ENCODE measurements at places on chromosomes 16 and 17.

GRCh38 chr17:82232322-82232820, 3.5 kb downstream of the SLC16A3 start:
- no peak for DNase-seq

DNA sequence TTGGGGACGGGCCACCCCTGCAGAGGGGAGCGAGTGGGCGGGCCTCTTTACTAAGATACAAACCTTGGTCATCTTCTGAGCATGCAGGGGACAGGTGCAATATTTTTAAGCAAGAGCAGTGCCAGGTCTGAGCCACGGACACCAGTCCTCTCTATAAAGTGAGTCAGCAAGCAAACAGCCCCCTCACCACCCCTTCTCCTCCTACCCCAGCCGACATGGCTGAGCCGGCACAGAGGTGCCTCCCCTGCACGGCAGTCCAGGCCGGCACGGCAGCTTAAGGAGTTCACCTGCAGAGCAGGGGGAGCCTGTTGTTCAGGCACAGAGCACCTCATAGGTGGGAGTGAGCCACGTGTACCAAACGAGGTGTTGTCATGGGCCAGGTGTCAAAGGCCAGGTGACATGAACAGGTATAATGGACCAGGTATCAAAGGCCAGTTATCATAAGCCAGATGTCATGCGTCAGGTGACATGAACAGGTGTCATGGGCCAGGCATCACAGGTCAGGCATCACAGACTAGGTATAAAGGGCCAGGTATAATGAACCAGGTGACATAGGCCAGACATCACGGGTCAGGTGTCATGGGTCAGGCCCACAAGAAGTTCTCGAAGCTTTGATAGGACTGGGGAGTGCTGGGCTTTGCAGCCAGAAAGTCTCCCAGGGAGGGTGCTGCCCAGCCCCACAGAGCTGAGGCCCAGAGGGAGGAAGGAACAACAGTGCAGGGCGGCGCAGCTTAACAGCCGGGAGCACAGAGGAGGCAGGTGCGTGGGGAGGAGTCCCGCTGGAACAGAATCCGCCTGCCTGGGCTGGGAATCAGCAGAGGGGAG, 42.6 kb upstream of the ZNF469 start:
- no peak for DNase-seq

GRCh38 chr16:86584726-86585721, 6.7 kb downstream of the FOXL1 start:
- DNase-seq, result no peak

- DNase-seq, result no peak
These were observed 25.8 kb upstream of the TEKT1 start for GRCh38 chr17:6857336-6857735.

GRCh38 chr17:78979780-78980623, at the start of gene LGALS3BP:
Gene LGALS3BP (minus strand): TSS chr17:78979923. CDS start chr17:78977191, 2,732 bp downstream.
- no peak for DNase-seq

GRCh38 chr17:8822401-8823035, 23.4 kb upstream of the MFSD6L start:
- no peak for DNase-seq

DNA sequence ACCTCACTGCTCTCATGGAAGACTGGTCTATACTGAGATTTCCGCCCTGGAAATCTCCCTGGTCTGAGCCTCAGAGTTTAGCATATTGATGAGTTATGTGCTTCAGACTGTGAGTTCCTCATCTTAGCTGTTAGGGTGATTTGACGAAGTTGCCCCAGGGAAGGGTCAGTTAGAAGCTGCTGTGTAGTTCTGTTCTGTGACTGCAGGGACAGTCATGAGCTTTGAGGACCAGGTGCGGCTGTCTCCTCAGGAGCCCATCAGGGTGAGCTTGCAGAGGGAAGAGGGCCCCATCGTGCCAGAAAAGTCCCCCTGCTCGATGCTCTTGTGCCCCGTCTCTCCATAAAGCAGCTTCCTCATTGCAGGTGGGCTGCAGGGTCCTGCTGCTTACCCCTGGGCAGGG, 28.3 kb upstream of the IL17C start:
- DNase-seq, result no peak

- peak; percentile 59 for DNase-seq
These were observed 631 bp downstream of the TRAF7 start for GRCh38 chr16:2155977-2156848.

GRCh38 chr16:15032547-15033308, 23.1 kb downstream of the NTAN1 start:
- DNase-seq, result peak; percentile 49

DNA sequence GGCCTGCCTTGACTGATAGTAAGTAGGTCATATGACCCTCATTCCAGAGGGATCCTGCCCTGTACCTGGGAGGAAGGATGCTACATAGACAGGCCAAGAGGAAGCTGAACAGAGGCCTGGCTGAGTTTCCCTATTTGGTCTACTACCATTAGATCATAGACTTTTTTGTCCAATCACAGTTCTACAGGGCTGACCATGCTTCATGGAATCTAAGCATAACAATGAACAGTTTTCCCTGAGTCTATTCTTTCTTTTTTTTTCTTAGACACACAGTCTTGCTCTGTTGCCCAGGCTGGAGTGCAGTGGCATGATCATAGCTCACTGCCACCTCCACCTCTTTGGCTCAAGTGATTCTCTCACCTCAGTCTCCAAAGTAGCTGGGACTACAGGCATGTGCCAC, 3.9 kb downstream of the GPR179 start:
- no peak for DNase-seq

GRCh38 chr17:76623271-76624146, 20.0 kb downstream of the ST6GALNAC1 start:
- DNase-seq, result peak; percentile 82

GRCh38 chr16:67942200-67942509, 1.8 kb downstream of the LCAT start:
- DNase-seq, result peak; percentile 54

DNA sequence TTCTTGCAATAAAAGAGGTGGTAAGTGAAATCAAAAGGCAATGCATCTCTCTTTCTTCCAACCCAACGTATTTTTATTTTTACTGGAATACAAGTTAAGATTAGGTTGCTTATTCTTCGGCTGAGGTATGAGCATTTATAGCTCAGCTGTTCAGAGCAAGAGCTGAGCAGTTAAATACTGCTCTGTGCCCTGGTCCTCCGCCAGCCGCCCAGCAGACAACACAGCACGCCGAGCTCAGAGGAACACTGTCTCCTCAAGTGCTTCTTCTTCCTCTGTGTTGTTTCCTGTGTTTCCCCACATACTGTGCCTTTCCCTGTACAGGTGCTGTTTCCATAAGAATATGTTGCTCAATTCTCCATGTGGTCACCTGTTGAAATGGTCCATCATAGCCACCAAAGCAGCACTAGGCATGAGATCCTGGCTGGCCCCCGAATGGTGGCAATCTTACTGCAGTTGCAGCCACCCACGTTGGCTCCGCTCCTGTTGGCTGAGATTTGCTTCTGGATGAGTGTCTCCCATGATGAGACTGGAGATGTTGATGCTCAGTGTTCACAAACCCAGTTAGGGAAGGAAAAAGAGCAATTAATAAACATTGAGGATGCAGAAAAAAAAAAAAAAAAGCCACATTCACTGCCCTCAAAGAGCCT, 515.3 kb downstream of the GRIN2A start:
- DNase-seq, result no peak

GRCh38 chr16:28548306-28548802, 5.4 kb upstream of the SGF29 start:
- DNase-seq, result no peak

GRCh38 chr17:40112718-40113109, 9.1 kb upstream of the MSL1 start:
- DNase-seq, result no peak

Data from KBM-7 (cell line).